SHP77 (cell line): ENCODE measurements at places on chromosomes 4 and X.

- no peak for DNase-seq
These were observed 489.8 kb downstream of the PABPC4L start for GRCh38 chr4:133711817-133712216.

GRCh38 chr4:144647095-144647561 lies 1.2 kb downstream of the HHIP start:
- DNase-seq = no peak

DNA sequence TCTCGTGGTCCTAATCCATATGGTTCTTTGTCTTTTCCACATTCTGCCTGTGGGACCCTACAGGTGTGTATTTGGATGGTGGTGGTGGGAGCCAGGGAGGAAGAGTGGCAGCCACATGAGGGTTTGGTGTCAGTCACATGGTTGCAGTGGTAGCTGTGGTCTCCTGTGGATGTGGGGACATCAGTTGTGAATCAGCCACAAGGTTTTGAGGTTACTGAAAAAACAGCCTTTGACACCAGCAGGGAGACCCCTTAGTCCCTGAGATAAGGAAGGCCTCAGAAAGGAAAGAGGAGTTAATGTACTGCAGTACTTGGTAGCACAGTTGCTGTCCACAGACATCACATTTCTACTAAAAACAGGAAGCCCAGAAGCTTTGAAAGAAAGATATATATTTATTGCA lies 15.8 kb upstream of the GAGE10 start:
- DNase-seq = no peak

GRCh38 chrX:40299641-40300046 lies 201.9 kb upstream of the BCOR start:
- no peak for DNase-seq
